COR-L47 (cell line): ENCODE measurements at places on chromosomes 6 and 20.

DNA sequence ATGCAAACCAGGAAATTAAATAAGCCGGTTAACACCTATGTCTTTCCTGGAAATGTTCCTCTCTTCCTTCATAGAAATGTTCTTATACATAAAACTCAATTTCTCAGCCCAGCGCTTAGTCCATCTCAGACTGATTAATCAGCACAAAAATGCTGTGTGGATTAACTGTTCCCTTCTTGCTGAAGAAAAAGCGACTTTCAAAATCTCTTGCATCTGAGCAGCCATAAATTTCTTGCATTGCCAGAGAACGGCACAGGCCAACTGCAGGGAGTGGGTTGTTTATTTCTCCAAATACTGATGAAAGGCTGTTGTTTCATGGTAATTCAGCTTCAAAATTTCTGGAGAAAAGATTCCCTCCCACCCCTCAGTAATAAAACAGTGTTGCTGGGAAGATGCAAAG lies 517.6 kb downstream of the BTBD3 start:
- DNase-seq = no peak

- peak; percentile 18 for DNase-seq
Measured at GRCh38 chr6:3748208-3749066, 3.1 kb downstream of the PXDC1 start.

- DNase-seq = peak; percentile 32
Measured at GRCh38 chr20:45311589-45312211, 3.6 kb upstream of the MATN4 start.

DNA sequence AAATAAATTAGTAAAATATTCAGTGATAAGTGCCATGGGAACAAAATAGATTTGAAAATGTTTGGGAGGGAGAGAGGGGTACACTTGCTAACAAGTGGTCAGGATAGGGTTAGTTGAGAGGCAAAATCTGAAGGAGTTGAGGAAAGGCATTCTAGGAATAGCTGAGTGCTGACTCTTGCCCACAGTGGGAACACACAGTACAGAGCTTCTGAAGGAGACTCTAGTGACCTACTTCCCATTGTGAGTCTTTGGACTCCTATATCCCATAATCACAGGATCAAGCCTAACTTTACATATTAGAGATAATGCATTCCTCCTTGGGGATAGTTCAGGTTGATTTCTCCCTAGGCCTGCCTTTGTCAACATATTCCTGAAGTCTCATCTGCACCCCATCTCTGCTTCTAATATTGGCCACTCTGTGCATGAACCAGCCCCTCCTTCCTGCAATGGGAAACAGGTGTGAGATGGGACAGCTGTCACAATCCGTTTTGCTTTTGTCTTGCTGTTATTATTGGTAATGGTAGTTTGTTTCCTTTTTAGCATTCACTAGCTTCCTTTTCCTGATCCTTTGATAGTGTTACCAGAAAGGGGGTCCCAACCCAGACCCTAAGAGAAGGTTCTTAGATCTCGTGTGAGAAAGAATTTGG lies 2.6 kb upstream of the TRIM38 start:
- DNase-seq = no peak

GRCh38 chr20:52624281-52624680 lies 347.9 kb upstream of the TSHZ2 start:
- DNase-seq = no peak

DNA sequence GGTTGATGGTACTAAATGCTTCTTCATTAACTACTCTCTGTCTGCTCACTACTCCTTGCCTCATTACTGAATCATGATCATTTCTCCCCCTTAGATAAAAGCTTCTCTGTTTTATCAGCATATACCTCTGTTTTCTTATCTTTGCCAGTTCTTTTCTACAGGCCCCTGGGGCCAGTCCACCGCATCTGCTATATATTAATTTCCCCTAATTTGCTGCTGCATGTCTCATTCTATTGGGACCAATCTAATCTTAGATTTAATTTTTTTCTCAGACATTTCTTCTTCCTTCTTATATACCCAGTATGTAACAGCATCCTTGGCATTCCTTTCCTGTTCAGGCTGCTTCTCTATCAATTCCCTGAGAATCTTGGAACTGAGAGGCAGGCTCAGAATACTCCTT lies 51.2 kb downstream of the GRIK2 start:
- DNase-seq = no peak

GRCh38 chr6:168715643-168716481 lies 274.9 kb downstream of the SMOC2 start:
- no peak for DNase-seq

DNA sequence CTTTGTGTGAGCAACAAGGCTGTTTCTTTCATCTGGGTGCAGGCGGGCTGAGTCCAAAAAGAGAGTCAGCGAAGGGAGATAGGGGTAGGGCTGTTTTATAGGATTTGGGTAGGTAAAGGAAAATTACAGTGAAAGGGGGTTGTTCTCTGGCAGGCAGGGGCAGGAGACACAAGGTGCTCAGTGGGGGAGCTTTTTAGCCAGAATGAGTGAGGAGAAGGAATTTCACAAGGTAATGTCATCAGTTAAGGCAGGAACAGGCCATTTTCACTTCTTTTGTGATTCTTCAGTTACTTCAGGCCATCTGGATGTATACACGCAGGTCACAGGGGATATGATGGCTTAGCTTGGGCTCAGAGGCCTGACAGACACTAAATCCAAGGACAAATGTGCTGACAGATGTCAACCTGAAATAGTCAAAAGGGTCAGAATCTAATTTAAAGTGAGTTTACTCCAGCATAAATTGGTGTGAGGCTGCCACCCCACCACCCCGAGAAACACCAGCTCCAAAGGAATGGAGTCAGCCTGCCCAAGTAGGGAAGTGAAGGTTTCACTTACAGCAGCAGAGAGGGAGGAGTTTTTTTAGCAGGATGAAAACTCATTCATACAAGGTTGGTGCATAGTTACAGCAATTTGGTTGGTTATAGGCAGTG lies 560.0 kb upstream of the CDH4 start:
- no peak for DNase-seq

DNA sequence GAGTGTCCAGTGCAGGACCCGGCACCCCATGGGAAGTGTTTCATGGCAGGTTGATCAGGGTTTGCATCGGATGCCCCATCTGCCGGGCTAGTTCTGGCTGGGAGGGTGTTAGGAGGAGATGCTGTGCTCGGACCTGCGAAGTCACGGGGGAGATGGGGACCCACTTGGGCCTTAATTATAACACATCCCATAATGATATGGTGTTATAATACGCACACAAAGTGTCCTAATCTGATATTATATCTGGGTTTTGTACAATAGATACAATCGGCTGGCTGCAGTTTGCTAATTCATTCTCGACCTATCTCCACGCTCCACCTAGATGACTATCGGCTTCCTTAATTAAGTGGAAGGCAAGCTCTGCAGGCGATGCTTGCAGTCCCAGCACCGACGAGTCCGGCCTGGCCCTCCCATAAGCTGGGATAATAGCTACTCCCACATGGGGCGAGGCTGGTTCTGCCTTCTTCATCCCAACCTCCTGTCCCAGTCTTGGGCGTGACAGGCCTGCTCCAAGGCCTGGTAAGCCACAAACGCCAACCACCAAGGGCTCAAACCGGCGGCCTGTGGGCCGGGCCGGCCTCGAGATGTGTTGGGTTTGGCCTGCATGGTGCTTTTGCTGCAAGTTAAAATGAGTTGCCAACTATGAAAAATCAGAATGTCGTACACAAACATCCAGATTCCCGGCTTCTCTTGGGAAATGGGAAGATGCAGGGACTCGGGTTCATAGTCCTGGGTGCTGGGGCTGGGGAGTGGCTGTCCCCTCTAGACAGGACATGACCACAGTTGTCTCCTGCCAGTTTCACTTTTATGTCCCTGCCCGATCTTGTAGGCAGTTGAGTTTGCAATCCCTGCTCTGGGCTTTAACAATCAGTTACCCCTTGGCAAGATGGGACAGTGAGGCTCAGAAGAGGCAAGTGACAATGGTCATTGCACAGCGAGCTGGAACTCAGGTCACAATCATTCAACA lies 32.7 kb downstream of the CEBPB start:
- DNase-seq = no peak

DNA sequence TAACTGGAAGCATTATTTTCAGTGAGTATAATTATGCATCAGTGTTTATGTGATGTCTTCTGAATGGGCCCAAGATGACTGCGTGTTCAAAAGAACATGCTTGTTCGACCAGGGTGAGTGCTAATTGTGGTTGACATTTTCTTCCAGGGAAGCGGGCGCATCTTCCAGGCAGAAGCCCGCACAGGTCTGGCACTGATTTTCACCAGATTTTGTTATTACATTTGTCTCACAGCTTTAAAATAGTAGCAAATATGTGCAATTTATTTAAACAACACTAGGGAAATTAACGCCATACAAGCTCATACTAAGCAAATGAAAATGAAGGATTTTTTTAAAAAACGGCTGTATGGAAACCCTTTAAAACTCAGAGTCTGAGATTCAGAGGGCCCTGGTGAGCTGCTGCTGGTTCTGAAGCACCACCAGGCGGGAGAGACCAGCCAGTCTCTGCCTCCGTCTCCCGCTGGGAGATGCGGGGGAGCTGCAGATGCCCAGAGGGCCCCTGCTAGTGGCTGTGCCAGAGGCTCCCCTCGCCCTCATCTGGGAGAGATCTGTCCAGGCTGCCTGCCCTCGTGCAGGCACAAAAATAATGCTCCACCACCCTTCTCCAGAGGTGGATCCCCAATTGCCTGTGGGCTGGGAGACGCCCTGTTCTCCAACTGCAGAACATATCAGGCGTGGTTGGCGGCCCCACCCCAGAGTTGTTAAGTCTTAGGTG lies 297.0 kb downstream of the TAF4 start:
- no peak for DNase-seq

- peak; percentile 30 for DNase-seq
Measured at GRCh38 chr20:56554869-56555268, 21.8 kb downstream of the FAM209B start.

DNA sequence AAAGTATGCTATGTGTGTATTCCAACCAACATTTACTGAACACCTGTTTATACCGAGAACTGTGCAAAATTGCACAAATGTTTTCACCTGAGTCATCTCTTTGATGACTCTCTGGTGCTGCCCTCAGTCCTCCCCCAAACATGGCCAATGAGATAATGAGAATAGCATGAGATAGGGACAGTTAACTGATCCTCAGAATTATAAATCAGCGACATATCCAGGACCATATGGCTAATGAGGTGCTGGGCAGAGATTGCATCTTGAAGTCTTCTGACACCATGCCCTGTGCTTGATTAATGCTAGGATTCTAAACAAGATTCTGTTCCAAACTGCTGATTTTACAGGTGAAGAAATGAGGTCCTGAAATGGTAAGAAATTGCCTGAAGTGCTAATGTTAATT lies 13.0 kb downstream of the CLVS2 start:
- DNase-seq = no peak

GRCh38 chr6:32623693-32624092 lies 13.5 kb upstream of the HLA-DQA1 start:
- DNase-seq = no peak

GRCh38 chr6:12112540-12113189 lies 100.6 kb downstream of the HIVEP1 start:
- DNase-seq = no peak

- no peak for DNase-seq
Measured at GRCh38 chr6:163166507-163166906, 248.0 kb upstream of the QKI start.

DNA sequence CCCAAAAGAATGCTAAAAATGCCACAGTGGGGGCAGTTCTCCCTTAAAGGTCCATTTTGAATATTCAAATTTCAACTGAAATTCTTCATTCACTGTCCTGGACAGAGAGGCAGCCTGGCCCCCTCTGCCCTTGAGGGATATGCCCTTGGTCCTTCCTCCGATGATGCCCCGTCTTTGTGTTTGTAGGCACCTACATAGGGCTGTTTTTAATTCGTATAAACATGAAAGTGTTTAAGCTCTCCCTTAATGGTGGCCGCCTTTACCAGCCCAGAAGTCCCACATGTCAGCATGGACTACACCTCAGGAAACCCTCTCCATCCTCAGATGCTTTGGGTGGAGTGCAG lies 70.2 kb downstream of the SSR1 start:
- no peak for DNase-seq

GRCh38 chr6:44489910-44490604 lies 102.6 kb downstream of the CDC5L start:
- DNase-seq = no peak

DNA sequence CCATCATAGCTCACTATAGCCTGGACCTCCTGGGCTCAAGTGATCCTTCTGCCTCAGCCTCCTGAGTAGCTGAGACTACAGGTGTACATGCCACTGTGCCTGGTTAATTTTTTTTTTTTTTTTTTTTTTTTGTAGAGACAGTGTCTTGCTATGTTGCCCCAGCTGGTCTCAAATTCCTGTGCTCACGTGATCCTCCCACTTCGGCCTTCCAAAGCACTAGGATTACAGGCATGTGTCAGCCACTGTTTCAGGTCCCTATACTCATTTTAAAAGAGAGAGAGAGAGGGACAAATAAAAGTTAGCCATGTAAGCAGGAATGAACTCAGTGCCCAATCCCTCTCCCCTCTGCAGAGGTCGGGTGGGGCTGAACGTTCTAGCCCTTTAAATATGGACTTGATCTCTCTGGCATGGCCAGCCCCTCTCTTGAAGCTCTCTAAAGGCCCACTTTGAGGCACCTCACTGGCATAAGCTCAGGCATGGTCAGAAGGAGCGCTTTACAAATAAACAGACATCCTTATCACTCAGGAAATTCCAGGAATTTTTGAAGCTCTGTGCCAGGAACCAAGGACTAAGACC lies 9.0 kb upstream of the SERPINB1 start:
- DNase-seq = no peak

DNA sequence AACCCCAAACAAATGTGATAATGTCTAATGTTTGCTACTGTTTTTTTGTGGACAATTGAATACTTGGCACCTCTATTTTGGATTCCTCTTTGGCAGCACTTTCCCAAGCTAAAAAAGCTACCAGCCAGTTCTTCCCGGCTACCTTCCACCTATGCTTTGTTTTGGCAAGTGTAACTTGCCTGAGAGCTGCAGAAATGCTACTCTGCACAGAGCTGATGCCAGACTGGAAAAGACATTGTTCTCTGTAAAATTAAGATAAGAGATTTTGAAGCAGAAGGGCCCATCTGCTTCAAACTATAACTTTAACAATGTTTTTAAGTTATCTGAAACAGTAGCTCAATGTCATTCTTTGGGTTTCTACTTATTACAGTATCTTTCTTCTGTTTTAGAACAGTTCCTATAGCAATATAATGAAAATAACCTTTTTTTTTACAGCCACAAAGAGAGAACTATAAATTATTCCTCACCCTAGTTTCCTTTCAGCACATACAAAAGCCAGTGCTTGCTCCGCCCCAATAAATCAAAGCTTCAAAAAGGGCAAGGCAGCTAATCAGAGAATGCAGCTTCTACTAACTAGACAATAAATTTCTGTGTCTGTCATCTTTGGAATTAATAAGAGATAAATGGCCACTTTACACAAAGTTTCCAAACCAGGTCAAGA lies 183.1 kb downstream of the UBE3D start:
- no peak for DNase-seq

DNA sequence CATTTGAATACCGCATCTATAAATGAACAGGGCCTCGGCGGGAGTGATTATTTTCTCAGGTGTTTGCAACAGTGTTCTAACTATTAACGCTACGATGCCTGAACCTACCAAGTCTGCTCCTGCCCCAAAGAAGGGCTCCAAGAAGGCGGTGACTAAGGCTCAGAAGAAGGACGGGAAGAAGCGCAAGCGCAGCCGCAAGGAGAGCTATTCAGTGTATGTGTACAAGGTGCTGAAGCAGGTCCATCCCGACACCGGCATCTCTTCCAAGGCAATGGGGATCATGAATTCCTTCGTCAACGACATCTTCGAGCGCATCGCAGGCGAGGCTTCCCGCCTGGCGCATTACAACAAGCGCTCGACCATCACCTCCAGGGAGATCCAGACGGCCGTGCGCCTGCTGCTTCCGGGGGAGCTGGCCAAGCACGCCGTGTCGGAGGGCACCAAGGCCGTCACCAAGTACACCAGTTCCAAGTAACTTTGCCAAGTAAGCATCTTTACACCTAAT lies 70.9 kb downstream of the HFE start:
- no peak for DNase-seq

- no peak for DNase-seq
Measured at GRCh38 chr6:139135578-139136545, 982 bp downstream of the HECA start.
